Effector memory CD4-positive, alpha-beta T cell (primary cell): ENCODE measurements at places on chromosomes 7 and 10.

- DNase-seq: no peak
Observed at GRCh38 chr7:131937868-131938267, 381.4 kb upstream of the PODXL start.

GRCh38 chr7:90320418-90320800 lies 695 bp downstream of the FAM237B start:
- DNase-seq: no peak

- no peak for DNase-seq
Observed at GRCh38 chr10:101071267-101071884, 9.6 kb downstream of the KAZALD1 start.

DNA sequence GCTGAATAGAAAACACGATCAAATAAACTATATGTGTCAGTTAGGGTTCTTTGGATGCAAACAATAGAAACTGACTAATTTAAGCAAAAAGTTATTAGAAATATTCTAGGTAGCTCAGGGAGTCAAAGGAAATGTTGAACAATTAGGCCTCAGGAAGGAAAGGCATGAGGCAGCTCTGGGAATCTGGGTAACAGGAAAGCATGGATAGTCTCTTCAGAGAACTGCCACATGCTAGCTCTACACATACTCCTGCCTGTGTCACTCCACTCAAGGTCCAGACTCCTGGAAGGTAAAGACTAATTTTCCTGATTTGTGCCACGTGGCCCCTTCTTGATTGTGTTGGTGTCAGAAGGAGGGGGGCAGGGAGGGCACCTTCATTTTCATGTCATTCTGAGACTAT lies 23.8 kb upstream of the PTTG1IP2 start:
- DNase-seq: no peak
